ENCODE measurements at places on chromosomes 3 and 15.

DNA sequence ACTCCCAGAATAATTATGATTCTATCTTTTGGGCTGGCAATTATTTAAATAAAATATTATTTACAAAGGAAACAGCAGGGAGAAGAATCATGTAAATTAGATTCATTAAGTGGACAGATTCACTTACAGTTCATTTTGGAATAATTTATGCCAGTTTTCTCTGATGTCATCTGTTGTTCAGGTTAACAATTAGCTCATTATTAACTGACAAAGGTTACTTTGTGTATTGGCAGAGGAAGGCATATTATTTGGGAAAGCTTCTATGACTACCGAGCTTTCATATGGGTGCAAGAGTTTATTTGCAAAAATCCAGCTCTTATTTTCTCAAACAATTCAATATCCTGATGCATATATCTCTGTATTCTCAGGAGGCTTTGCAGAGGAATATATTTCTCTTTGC is 224.4 kb downstream of the CHST2 start:
- DNase-seq = no peak

GRCh38 chr3:141853629-141854168 is 22.7 kb upstream of the ATP1B3 start:
- DNase-seq = no peak

GRCh38 chr3:121515313-121515712 is 30.5 kb downstream of the POLQ start:
- DNase-seq = no peak

GRCh38 chr3:116607205-116607604 is 102.4 kb upstream of the TUSC7 start:
- DNase-seq = no peak

DNA sequence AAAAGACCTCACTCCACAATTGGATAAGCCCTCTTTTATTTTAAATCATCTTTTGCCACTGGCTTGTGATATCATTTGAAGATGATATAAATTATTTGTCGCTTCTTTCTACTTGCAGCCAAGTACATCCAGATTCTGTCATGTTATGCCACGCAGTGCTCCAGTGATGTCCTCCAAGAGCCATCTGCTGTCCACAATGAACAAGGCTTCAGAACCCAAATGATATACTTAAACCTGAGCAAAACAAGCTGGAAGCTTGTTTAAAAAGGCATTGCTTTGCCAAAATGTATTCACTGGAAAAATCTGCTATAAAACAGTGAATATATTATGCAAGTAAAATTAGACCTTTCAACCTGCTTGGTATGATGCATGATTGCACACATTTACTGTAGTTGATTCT is 58.8 kb upstream of the ARL6 start:
- DNase-seq = no peak

- no peak for DNase-seq
These were observed 454.1 kb downstream of the GRM7 start for GRCh38 chr3:7315037-7315436.

DNA sequence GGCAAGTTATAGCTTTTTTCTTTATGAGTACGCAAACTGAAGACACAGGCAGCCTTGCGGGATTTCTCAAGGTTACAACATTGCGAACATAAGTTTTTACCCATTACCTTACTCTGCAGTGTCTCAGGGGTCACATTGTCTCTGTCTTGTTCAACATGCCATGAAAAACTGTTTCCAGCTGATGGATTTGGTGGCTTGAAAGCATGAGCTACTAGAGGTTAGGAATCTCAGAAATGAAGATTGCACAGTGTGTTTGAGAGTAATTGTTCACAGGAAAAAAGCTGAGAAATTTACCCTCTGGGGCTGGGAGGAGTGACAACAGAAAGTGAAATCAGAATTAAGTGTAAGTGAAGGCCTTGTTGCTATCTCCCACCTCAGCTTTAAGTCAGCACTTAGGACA is 568.6 kb downstream of the TAFA4 start:
- DNase-seq = no peak

GRCh38 chr15:90190606-90191343 is 10.4 kb upstream of the SEMA4B start:
- DNase-seq = no peak

GRCh38 chr15:80308002-80308401 is 56.0 kb upstream of the CTXND1 start:
- DNase-seq = no peak

- DNase-seq = no peak
These were observed 110.6 kb downstream of the DTWD1 start for GRCh38 chr15:49731187-49732099.

DNA sequence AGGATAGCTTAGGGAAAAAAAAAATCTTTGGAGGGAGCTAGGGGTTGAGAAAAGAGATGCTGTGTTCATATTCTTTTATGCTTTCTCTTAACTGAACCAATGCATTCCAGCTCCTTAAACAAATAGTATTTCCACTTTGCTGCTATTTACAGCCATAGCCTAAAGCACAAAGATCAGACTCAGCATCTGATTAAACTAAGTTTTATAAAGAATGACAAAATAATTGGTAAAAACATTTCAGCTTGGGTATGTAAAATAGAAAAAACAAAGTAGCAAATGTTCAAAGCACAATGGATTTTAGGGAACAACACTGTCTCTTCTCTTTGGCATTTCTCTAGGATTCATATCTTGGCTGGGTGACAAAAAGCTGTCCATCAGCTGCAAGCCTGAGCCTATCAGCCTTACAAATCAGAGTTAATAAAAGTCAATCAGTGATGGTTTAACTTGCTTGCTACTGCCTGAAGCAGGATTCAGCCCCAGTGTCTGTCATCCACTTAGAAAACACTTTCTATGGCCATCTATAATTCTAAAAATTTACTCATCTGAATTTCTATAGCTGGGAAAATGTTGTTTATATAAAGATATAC is 232.1 kb upstream of the CDIN1 start:
- no peak for DNase-seq

- DNase-seq = no peak
These were observed 111.6 kb downstream of the KBTBD8 start for GRCh38 chr3:67109651-67110204.

DNA sequence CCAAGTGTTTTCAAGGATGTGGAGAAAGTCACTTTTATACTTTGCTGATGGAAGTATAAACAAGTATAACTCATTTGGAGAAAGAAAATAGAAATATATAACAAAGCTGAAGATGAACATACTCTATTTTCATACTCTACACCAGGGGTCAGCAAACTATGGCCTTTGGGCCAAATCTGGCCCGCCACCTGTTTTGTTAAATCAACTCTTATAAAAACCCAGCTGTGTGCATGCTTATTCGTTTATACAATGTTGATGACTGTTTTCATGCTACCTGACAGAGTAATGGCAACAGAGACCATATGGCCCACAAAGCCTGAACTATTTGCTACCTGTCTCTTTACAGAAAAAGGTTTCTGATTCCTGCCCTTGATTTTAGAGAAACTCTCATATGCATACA is 124.0 kb downstream of the NR1D2 start:
- no peak for DNase-seq

DNA sequence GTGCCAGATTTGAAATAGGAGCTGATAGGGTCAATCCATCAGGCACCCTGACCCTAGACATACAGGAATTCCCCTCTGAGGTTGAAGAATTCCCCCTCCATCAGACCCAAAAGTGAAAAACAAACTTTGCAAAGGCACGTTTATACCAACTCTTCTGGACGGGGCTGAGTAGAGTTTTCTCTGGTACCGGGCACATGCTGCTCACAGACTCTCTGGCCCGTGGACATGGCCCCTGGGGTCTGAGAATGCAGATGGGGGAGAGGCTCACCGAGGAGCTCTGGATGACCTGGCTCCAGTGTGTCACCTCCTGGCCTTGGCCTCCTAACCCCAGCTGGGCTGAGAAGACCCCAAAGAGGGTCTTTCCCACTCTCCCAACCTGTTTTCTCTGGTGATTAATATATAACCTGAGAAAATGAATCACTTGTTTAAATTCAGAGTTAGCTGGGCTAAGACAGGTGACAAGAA is 11.2 kb upstream of the LIPC start:
- no peak for DNase-seq

Data from T-helper 1 cell (primary cell).